ENCODE measurements at places on chromosomes 7 and 10.

DNA sequence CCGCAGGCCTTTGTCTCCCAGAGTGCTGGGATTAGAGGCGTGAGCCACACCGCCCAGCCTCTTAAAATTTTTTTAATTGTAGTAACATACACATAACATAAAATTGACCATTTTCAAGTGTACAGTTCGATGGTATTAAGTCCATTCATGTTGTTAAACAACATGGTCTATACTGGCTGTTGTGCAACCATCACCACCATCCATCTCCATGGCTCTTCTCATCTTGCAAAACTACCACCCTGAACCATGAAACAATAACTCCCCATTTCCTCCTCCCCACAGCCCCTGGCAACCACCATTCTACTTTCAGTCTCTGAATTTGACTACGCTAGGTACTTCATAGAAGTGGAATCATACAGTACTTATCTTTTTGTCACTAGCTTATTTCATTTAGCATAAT lies 7.9 kb upstream of the ZFYVE27 start:
- no peak for DNase-seq

GRCh38 chr7:40221836-40222235 lies 87.0 kb downstream of the SUGCT start:
- DNase-seq: no peak

DNA sequence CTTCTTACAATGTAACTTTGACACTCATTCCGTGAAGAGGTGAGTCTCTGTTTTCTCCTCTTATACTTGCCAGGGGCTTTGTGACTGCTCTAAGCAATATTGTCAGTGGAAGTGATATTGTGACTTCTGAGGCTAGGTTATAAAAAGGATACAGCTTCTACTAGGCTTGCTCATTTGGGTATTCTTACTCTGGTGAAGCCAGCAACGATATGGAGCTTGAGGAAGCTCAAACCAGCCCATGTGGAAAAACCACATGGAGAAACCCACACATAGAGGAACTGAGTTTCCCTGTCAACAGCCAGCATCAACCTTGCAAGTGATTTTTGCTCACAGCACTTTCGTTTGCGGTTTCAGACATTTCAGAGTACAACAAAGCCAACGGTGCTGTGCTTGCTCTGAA lies 149.6 kb upstream of the SEMA3E start:
- DNase-seq: no peak

DNA sequence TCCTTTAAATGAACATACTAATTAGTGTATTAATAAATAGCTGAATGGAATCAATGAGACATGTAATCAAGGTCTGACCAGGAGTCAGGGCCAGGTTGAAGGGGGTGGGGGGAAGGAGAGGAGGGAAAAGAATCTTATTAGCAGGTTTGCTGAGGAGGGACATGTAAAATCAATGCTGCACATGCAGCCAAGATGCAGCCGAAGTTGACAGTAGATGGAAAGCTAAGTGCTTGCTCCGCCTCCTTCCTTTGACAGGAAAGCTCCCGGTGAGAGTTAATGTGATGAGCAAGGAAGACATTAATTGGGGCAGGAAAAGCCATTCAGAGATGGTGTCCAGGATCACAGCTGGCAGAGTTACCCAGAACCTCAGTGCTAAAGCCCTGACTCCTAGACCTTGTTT lies 24.4 kb downstream of the PLXNA4 start:
- no peak for DNase-seq

GRCh38 chr10:130078120-130078519 lies 32.5 kb downstream of the C10orf143 start:
- no peak for DNase-seq

GRCh38 chr7:107898997-107899594 lies 8.1 kb downstream of the DLD start:
- no peak for DNase-seq

DNA sequence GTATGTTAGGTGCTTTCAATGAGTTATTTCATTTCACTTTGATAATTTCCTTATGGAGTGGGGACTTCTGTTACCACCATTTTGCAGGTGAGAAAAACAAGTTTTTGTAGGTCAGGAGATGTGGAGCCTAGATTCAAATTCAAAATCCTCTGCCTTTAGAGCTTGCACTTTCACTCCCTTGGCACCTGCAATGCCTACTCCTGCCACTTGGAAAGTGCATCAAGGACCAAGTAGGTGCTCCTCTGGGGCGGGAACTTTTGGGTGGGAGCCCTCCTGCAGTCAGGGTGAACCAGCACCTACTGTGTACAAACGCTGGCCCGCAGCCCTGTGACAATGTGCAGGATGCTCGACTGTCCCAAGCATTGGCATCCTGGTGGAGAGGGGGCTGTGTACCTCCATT lies 199.0 kb downstream of the EMX2 start:
- no peak for DNase-seq

DNA sequence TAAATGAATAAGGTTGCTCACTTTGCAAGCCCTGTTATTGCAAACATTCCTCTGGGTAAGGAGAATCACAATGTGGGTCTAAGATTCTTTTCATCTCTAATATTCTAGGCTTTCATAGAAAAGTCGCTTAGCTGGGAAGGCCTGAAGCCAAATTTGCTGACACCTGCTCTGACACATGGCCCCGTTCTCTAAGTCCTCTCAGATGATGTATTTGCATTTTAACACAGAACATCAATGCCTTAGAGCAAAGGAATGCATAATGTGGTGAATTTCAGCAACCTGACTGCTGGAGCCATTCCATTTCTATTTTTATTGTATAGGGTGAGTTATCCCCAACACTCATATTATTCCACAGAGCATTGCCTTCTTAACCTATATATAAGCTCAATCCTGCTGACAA lies 682.1 kb upstream of the NRP1 start:
- DNase-seq: no peak

GRCh38 chr10:34305189-34305588 lies 509.9 kb downstream of the PARD3 start:
- no peak for DNase-seq

DNA sequence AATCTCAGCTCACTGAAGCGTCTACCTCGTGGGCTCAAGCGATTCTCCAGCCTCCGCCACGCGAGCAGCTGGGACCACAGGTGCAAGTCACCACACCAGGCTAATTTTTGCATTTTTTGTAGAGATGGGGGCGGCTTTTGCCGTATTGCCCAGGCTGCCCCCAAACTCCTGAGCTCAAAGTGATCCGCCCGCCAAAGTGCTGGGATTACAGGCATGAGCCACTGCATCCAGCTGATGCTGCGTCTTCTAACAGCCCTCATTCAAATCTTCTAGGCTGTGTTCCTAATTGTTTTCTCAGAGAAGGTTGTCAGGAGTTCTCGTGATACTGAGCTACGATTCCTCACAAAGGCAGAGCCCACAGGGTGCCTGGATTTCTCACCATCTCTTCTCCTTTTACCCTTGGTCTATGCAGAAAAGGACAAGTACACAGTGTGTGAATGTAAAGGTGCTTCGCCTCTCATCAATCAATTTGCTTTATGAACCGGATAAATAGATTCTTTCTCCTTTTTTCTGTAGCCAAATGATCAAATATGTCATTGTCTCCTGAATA lies 247.3 kb upstream of the PTN start:
- no peak for DNase-seq

DNA sequence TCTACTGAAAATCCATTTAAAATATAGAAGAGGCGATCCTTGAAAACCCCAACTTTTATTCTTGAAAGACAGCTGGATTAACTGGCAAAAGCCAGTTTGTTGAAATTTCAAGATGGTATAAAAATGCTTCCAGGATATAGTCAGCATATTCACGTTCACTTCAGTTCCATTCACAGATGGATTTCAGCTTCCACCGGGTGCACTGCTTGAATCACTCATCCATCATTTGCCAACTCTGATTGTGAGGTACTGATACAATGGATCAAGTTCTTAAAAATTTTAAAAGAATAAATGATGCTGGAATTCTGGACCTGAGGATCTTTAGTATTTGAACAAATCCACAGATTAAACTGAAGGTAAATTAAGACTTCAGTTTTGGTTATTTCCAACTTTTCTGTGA lies 2.4 kb downstream of the PURB start:
- DNase-seq: no peak

DNA sequence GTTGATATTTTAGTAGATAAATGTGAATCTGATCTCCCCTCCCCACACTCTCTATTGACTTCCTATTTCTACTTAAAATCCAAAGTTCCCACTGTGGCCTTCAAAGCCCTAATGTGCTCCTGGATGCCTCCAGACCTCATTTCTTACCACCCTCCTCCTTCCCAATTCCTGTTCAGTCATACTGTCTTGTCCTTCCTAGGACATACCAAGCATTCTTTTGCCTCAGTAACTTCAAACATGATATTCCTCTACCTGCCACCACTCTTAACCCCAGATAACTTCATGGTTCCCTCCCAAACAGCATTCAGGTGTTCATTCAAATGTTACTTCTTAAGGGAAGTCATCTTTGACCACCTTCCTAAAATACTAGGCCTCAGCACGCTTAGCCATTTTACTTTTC lies 34.2 kb upstream of the FAM221A start:
- no peak for DNase-seq

- no peak for DNase-seq
Measured at GRCh38 chr7:16353226-16353625, 68.1 kb downstream of the CRPPA start.

DNA sequence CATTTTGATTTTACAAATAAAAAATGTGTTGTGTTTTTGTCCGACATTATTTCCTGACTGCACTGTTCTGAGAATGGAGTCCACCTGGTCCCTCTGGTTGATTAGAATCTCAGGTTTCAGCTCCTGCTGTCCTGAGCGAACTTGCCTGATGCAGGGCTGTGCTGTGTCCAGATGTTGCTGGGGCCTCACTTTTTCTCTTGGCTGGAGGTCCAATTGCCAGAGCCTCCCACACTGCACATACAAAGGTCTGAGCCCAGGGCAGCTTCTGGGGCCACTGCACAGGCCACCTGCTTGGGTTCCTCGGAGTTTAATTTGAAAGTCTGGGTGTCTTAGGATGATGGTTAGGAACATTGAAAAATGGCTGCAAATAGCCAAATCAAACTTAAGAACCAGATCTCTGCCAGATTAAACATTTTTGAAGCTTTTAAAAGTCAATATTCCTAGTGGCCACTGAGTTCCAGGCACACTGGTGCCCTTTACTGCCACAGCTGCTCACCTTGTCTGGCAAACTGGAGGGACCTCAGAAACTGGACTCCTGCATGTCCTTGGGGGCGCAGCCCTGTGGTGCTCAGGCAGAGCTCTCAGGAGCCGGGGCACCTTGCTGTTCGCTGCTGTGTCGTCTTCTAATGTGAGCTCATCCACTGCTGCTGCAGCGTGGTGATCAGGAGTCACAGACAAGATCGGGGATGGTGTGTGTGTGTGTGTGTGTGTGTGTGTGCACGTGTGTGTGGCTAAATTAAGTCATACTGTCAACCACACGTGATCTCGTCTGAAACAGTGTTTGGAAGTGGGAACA lies 75.0 kb downstream of the WDR37 start:
- no peak for DNase-seq

- no peak for DNase-seq
Measured at GRCh38 chr10:3893901-3894563, 109.0 kb upstream of the KLF6 start.

GRCh38 chr7:887488-887820 lies 11.1 kb downstream of the GET4 start:
- DNase-seq: no peak

GRCh38 chr10:88428442-88428841 lies 154.7 kb downstream of the RNLS start:
- DNase-seq: no peak

Data from stimulated activated CD4-positive, alpha-beta T cell treated with anti-CD3 and anti-CD28 coated beads, Interleukin-15, amount 100 ng/mL, for 1 hour (primary cell).